ENCODE measurements at places on chromosomes 12 and 14.
A peak's percentile ranks its signal among the peaks of the same experiment; 100 is the strongest.

GRCh38 chr14:76236172-76237130 lies 84.7 kb downstream of the GPATCH2L start:
- DNase-seq: no peak

- peak; percentile 41 for DNase-seq
Measured at GRCh38 chr12:94941440-94941862, 62.0 kb downstream of the NDUFA12 start.

- DNase-seq: no peak
Measured at GRCh38 chr14:76938092-76938500, 90.4 kb downstream of the IRF2BPL start.

- DNase-seq: no peak
Measured at GRCh38 chr14:99270458-99271220, 1.4 kb downstream of the BCL11B start.

DNA sequence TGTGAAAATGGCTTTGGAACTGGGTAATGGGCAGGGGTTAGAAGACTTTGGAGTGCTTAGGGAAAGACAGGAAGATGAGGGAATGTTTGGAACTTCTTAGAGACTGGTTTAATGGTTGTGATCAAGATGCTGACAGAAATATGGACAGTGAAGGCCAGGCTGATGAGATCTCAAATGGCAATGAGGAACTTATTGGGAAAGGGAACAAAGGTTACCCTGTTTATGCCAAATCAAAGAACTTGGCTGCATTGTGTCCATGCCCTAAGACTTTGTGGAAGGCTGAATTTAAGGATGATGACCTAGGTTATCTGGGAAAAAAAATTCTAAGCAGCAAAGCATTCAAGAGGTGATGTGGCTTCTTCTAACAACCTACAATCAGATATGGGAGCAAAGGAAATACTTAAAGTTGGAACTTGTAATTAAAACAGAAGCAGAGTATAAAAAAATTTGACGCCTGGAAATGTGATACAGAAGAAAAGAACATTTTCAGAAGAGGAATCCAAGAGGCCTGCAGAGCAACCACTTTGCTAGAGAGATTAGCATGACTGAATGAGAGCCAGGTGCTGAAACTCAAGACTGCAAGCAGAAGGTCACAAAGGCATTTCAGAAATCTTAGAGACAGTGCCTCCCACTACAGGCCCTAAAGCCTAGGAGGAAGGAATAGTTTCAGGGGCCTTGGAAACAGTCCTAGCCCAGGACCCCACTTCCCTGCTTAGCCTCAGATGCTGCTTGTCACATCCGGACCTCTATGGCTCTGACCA lies 65.6 kb upstream of the FLRT2 start:
- DNase-seq: no peak

DNA sequence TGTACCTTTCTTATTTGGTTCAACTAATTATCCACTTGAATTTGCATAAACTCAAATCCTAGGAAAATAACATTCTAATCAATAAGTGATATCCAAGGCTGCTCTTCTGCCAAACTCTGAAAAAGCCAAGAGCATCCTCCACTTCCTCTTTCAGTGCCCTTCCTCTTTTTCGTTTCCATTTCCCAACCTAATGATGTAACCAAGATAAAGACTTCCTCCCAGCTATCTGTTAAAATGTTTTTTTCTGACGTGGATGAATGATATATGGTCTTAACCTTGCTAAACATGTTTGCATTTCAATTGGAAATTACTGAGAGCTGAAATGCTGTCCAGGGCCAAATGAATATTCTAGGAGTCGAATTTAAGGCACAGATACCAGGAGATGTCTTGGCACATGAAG lies 459.5 kb upstream of the PDE3A start:
- no peak for DNase-seq

DNA sequence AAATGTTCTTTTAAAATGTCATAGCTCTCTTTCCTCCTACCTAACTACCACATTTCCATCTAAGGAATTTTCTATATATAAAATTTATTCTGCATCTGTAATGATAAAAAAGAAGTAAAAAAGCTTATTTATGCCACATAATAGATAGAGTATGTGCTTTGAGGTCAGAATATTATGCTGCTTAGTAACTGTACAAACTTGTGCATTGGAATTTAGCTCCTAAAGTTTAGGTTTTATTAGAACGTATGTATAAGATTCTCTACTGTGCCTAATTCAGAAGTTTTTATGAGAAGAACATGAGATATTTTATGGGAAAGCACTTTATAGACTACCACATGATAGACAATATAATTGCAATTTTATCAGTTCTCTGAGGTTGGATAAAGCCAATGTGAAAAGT lies 384.6 kb downstream of the SLC16A7 start:
- DNase-seq: no peak

- DNase-seq: peak; percentile 31
Measured at GRCh38 chr12:38880288-38880687, 25.1 kb downstream of the CPNE8 start.

DNA sequence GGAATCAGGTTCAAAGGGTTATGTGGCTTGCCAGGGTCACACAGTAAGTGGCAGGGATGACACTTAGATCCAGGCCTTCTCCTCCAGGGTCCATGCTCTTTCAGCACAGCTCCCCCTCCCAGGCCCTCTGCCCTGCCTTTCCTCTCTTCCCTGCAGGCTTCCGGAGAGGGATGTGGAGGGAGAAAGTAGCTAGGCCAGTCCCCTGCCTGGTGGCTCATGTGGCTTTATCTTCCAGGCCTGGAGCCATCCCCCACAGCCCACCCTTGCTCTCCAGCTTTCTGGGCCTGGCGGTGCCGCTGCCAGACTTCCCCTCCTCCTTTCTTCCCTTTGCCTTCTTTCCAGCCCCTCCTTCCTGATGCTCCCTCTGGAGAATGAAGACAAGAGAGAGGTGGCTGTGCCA lies 1.7 kb downstream of the PSMB11 start:
- no peak for DNase-seq

DNA sequence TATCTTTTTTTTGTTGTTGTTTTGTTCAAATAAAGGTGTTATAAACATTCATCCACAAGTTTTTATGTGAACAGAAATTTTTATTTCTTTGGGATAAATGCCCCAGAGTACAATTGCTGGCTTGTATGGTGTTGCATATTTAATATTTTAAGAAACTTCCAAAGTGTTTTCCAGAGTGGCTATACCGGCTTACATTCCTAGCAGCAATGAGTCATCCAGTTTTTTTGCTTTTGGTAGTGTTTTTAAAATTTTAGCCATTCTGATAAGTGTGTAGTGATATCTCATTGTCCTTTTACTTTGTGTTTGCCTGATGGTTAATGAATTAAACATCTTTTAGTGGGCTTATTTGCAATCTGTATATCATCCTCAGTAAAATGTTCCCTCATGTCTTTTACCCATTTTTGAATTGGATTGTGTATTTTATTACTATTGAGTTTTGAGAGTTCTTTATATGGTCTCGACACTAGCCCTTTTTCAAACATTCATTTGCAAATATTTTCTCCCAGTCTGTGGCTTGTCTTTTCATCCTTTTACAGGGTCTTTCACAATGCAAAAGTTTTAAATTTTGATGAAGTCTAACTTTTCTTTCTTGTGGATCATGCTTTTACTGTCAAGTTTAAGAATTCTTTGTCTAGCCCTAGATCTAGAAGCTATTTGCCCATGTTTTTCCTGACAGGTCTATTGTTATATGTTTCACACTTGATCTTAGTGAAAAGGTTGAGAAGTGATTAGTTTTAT lies 29.5 kb downstream of the PPP4R4 start:
- DNase-seq: no peak

- DNase-seq: peak; percentile 25
Measured at GRCh38 chr14:95774265-95775160, 60.6 kb upstream of the TCL1A start.

DNA sequence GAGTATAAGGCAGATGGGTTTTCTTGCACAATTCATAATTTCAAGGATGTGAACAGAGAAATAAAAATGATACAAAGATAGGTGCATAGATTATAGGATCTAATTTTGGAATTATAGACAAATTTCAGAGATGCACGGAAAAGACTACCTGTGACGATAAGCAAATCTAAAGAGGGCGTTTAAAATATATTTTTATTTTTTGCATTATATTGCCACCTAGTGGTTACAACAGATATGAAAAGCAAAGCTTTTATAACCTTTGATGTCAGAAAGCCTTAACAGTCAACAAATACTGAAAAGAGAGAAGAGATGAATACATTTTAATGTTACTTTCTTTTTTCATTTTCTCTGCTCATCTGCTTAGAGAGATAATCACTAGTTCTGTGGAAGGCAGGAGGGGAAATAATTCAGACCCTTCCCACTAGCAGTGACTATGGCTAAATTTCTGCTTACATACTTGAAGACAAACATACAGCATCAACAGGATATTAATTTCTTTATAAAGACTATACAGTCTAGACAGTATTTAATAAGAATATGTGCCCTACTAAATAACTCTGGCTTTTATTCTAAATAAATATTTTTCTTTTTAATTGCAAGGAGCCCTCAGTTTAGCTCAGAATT lies 46.3 kb downstream of the NTS start:
- DNase-seq: peak; percentile 35

GRCh38 chr12:104458694-104459367 lies 2.1 kb downstream of the CHST11 start:
- no peak for DNase-seq

DNA sequence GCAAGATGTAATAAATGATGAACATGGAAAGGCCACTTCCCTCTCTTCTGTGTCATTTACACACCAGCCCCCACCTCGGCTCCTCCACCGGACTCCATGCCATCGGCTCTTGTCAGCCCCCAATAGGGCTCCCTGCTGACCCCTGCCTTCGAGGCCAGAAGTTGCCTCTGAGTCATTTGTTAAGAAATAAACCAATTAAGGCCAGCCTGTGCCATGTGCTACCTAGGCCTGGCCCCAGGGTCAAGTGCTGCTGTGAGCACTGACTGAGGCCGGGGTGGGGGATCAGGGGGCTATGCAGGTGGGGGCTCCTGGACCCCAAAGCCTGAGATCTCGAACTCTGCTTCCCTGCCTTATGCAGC lies 53.2 kb downstream of the TESC start:
- no peak for DNase-seq

GRCh38 chr12:27434673-27435565 lies 11.6 kb upstream of the SMCO2 start:
- DNase-seq: no peak

DNA sequence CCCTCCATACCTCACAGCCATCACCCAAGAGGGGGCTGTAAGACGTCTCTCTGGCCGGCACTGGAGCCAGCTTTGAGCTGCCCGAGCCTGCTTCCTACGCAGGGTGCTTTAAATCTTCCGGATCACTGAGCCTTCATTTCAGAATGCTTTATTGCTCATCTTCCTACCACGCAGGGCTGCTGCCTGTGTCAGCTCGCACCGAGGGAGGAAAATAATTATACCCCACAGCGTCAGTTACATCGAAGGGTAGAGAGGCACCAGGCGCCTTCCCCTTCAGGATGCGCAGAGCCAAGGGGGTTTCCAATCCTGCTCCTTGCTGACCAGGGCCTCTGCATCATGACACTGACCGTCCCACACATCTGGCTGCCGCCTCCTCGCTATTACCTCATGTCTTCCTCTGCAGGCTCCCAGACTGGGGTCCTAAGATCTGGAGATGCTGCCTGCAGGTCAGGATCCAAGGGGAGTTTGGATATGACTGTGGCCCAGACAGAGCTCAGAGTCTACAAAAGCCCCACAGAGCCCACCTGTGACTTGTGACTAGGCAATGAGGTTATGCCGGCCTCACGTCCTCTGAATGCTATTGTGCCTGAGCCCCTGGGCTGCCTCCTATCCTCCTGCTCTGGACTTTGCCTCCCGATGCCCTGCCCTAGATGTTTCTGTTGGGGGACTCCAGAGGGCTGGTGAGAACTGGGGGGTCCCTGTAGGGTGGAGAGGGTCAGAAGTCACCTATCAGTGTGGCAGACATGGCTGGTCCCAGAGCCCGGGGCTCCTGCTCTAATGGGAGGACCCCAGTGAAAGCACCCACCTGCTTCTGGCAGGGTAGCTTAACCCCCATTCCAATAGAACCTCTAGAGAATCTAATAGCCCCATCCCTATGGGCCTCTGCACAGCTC lies 220.3 kb upstream of the RTL1 start:
- peak; percentile 11 for DNase-seq

GRCh38 chr12:100753837-100754236 lies 40.7 kb upstream of the ANO4 start:
- DNase-seq: peak; percentile 78

GRCh38 chr12:104957719-104958000 lies 430 bp downstream of the SLC41A2 start:
- no peak for DNase-seq

DNA sequence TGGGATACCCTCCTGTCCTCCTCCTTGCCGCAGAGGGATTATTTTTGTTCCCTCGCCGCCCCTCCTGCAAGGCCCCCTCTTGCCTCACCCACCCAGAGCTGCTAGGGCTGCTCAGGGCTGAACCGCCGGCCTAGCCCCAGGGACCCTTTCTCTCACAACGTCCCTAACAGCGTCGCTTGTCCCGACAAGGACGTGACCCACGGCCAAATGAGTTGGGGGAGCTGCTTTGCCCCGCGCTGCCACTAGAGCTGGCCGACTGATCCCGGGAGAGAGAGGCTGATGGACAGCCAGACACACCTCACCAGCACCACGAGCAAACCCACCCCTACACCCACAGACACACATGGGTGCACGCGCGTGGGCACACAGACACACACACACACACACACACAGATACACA lies 154.6 kb upstream of the ALG10B start:
- no peak for DNase-seq

- DNase-seq: no peak
Measured at GRCh38 chr12:123681605-123682004, 10.7 kb downstream of the TCTN2 start.

DNA sequence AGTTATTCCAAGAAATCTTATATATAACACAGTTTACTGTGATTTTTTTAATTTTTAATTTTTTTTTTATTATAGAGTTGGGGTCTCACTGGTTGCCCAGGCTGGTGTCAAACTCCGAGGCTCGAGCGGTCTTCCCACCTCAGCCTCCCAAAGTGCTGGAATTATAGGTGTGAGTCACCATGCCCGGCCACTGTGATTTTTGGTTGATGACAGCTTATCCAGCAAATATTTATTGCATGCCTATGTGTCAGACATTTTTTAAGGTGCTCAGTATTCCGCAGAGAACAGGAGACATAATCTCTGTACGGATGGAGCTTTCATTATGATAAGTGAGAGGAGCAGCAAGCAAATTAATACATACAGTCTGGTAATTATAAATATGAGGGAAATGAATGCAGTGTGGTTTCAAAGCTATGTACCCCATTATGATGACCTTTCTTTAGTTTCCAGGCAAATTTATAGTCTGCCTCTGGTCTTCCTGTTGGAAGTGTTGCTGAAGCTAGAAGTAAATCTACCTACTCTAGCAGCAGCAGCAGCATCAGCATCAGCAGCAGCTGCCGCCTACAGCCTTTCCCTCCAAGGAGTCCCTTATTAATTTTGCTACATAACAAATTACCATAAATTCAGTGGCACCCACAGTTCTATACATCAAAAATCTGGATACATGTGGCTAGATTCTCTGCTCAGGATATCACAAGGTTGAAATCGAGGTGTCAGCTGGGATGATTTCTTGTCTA lies 32.3 kb downstream of the FRS2 start:
- DNase-seq: peak; percentile 62

- DNase-seq: no peak
Measured at GRCh38 chr12:7068994-7069346, 8.5 kb downstream of the C1S start.

GRCh38 chr12:48796976-48797375 lies 8.1 kb upstream of the ADCY6 start:
- no peak for DNase-seq

GRCh38 chr12:55073043-55074022 lies 52.9 kb upstream of the OR9K2 start:
- peak; percentile 63 for DNase-seq

- DNase-seq: no peak
Measured at GRCh38 chr12:39327510-39327909, 115.4 kb downstream of the KIF21A start.
